Testis (tissue), 5 donors: ENCODE measurements at places on chromosomes 3 and 15. TPM values are rescaled to one million over a fixed set of nuclear protein-coding genes. Genes with fewer than 3 reads are reported as not detected.
A peak's percentile ranks its signal among the peaks of the same experiment; 100 is the strongest.

GRCh38 chr3:11539218-11539617, 104.5 kb downstream of the VGLL4 start:
- H3K27me3 ChIP-seq, result no peaks in the 10 kb centered on the region
- peaks cover 12% of the 10 kb centered on the region for H3K4me1 ChIP-seq
- H3K27ac ChIP-seq, result no peak overlapping the region
- no peak overlapping the region for H3K4me3 ChIP-seq

DNA sequence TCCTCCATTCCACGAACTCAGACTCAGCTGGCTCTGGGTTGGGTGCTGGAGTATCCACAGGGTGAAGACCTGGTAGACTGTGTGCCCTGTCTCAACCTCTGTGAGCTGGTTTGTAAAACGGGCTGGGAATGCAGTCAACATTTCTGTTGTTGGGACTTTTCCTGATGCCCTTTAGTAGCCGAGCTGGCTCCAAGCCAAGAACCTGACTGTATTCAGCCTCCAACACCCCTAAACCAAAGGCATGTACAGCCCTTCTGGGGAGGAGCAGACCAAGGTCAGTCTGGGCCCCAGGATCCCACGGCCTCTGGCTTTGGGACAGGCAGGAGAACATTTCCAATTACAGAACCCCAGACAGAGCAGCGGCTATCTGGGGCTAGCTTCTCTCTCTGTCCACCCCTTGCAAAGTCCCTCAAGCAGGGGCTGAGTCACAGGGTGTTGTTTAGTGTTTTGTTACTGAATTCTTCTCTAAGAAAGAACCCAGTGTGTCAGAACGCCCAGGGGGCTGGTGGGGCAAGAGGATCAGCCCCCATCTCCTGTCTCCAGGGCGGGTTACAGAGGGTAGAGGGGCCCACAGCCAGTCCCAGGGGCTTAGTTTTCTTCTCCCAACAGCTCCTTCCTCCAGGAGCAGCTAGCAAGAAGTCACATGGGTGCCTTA, 56.8 kb upstream of the SLC6A6 start:
- no peaks in the 10 kb centered on the region for H3K36me3 ChIP-seq
- DNase-seq, result no peak
- no peak overlapping the region for H3K27ac ChIP-seq
- peaks cover 3% of the 10 kb centered on the region for H3K4me1 ChIP-seq
- H3K4me3 ChIP-seq, result no peak overlapping the region
- H3K27me3 ChIP-seq, result no peaks in the 10 kb centered on the region

DNA sequence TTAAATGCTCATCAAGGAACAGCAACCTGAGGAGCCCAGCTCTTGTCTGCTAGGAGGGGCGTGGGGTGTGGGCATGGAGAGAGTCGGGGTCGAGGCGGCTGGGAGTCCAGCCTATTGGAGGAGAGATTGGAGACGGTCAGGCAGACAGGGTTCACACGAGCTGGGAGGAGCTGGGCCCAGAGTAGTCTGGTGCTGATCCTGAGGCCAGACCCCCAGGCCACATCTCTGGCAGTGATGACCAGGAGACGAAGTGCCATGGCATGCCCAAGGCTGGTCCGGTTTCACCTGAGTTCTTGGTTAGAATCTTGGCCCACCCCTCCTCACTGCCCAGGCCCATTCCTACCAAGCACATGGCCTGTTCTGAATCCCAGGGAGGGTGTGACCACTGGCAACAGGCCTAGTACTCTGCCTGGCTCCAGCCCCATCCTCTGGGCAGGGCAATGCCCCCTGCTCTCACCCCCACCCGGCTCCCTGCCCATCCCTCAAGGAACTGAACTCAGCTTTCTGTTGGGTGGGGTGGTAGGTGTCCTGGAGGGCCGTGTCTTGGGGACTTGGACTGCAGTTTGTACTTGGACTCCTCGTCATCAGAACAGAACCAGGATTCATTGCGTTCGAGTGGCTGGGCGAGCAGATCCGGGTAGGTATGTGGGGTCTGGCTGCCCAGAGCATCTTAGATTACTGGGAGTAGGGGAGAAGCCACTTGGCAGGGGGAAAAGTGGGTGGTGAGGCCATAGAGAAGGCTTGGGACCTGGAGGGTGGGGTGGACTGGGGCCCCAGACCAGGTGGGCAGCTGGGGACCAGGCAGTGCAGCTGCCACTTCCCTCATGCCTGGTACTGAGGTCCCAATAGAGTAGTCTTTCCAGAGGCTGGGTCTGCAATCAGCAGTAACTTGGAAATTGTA, 20.8 kb downstream of the SLC28A1 start:
- no peak for DNase-seq
- H3K4me1 ChIP-seq, result peaks cover 7% of the 10 kb centered on the region
- H3K27ac ChIP-seq, result no peak overlapping the region
- no peaks in the 10 kb centered on the region for H3K27me3 ChIP-seq
- no peaks in the 10 kb centered on the region for H3K36me3 ChIP-seq

GRCh38 chr3:102006812-102007485, 157.6 kb downstream of the NFKBIZ start:
- no peaks in the 10 kb centered on the region for H3K27me3 ChIP-seq
- no peak for DNase-seq
- H3K4me1 ChIP-seq, result no peaks in the 10 kb centered on the region
- H3K36me3 ChIP-seq, result no peaks in the 10 kb centered on the region

GRCh38 chr3:105518203-105518602, 151.5 kb downstream of the ALCAM start:
- H3K36me3 ChIP-seq, result no peaks in the 10 kb centered on the region
- H3K27me3 ChIP-seq, result no peaks in the 10 kb centered on the region
- H3K27ac ChIP-seq, result no peak overlapping the region
- no peak overlapping the region for H3K4me3 ChIP-seq
- no peak for DNase-seq

DNA sequence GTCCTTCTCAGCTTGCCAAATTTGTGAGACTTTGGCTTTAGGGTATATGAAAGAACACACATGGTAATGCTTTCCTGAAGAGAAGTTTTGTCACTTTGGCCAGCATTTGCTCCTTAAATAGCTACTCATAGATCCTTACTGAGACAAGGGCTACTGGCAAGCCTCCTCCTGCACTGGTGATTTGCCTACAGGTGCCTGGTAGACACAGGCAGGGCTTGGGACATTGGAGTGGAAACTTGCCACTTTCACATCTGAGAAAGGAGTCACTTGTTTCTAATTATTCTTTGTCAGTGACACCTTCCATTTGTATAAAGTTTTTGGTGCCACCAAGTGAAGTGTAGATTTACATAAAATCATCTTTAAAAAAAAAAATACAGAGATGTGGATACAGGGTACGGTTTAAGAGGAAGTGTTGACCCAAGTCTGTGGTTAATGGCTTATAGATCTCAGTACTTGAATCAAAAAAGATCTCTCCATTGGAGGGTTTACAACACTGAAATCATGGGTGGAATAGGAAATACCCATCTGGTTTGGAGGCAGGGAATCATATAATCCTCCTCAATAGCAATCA, 132.8 kb upstream of the GADL1 start:
- no peak overlapping the region for H3K27ac ChIP-seq
- H3K4me3 ChIP-seq, result no peak overlapping the region
- H3K4me1 ChIP-seq, result no peaks in the 10 kb centered on the region
- no peak for DNase-seq

DNA sequence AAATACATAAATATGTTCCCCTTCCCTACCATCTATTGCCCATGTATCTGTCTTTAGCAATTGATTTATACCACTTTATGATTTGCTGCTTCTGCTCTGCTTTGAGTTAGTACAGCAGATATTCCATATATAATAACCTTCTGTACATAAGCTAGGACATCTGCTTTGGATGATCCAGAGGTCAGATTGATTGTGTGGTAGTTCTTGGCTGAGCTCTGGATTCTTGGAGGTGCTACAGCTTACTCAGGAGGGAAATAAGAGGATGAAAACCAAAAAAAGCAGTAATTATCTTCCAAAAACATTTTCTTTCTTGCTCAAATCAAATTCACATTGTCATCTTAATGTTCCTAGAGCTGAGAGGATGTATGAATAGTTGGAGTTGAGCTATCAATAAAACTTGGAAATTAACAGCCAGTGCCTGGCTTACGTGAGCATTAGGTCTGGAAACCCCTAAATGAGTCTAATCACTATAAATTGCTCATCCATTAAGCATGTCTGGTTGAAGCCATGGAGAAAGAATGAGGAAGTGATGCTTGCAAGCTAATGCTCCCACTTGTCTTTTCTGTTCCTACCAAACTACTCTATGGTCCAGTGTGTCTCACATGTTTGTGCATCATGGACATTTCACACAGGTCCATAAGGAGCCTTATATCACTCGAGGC, 36.3 kb upstream of the TMEM42 start:
- no peak overlapping the region for H3K4me3 ChIP-seq
- no peak overlapping the region for H3K27ac ChIP-seq
- H3K27me3 ChIP-seq, result no peaks in the 10 kb centered on the region
- no peaks in the 10 kb centered on the region for H3K36me3 ChIP-seq

DNA sequence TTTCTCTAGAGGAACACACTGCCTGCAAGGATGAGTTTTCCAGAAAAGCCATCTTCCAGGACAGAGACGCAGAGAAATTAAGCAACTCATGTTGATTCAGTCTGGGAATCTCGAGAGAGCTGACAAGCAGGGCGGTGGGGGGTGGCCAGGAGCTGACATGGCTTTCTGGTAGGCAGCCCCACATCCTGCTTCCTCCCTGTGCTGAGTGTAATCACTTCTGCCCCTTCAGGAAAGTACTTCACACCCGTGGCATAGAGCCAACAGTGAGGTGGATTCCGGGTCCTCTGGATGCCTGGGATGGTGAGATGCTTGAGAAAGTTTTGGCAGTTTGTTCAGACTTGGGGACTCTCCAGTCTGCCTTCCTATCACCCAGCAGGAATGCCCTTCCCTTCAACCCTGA, 221.1 kb downstream of the SLCO3A1 start:
- H3K27me3 ChIP-seq, result no peaks in the 10 kb centered on the region
- H3K36me3 ChIP-seq, result no peaks in the 10 kb centered on the region
- peaks cover 4% of the 10 kb centered on the region for H3K4me1 ChIP-seq
- DNase-seq, result no peak

DNA sequence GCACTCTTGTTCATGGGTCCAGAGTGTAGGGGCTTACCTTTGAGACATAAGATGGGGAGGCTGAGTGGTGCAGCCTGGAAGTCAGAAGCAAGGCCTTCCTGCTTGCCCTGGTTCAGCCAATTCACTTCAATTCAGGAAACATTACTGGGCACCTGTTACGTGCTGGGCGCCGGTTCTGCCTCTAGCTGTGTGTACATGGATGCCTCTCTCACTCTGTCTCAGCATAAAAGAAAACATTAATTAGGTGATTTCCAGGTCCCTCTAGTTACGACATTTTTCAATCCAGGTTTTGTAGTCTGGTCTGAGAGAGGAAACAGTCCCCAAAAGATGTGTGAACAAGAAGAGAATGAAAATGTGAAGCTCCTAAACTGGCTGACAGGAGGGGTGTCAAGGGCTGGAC, 1.2 kb downstream of the RTP1 start:
- H3K27me3 ChIP-seq, result no peaks in the 10 kb centered on the region
- no peaks in the 10 kb centered on the region for H3K36me3 ChIP-seq
- no peaks in the 10 kb centered on the region for H3K4me1 ChIP-seq
- no peak for DNase-seq
- H3K4me3 ChIP-seq, result no peak overlapping the region

- H3K4me3 ChIP-seq, result no peak overlapping the region
- H3K4me1 ChIP-seq, result no peaks in the 10 kb centered on the region
- H3K27ac ChIP-seq, result no peak overlapping the region
- no peak for DNase-seq
Measured at GRCh38 chr15:70469651-70470555, 293.5 kb downstream of the UACA start.

DNA sequence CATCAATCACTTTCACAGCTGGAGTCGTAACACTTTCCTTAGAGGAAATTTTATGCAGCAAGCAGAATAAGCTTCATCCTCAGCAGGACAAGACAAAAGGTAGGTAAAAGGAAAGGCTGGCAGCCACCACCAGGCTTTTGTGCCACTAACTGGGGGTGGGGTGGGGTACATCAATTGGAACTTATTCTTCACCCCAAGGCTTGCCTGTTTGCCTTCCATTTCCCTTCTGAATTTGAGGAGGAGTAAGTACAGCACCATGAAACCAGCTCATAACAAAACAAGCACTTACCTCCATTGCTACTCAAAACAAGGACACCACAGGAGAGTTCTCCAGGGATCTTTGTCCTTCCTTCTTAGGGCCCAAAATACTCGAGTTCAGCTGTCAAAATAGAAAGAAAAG, 296.8 kb downstream of the ARRDC4 start:
- DNase-seq, result no peak
- H3K27me3 ChIP-seq, result no peaks in the 10 kb centered on the region
- no peaks in the 10 kb centered on the region for H3K4me1 ChIP-seq

DNA sequence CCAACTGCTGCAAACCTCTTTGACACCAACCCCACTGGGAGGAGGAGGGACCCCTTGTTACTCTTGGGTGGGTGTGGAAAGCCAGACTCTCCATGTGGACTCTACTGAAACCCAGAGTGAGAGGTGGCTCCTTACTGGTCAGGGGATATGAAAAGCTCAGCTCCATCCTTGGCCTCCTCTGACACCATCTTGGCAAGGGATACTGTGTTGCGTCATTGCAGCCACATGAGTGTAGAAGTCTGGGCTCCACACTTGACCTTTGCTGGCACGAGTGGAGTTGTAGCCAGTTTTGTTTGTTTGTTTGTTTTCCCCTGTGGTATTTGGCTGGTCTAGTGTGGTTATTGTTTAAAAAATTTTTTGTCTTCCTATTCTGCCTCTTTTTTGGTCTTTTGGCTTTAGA, 289.1 kb downstream of the GAP43 start:
- no peak overlapping the region for H3K27ac ChIP-seq
- H3K4me3 ChIP-seq, result no peak overlapping the region
- no peaks in the 10 kb centered on the region for H3K4me1 ChIP-seq
- no peaks in the 10 kb centered on the region for H3K27me3 ChIP-seq
- DNase-seq, result peak; percentile 23

- no peaks in the 10 kb centered on the region for H3K36me3 ChIP-seq
- no peak overlapping the region for H3K27ac ChIP-seq
- no peak for DNase-seq
- H3K4me3 ChIP-seq, result no peak overlapping the region
- no peaks in the 10 kb centered on the region for H3K27me3 ChIP-seq
Measured at GRCh38 chr3:45597171-45597570, 2.6 kb downstream of the LIMD1 start.

DNA sequence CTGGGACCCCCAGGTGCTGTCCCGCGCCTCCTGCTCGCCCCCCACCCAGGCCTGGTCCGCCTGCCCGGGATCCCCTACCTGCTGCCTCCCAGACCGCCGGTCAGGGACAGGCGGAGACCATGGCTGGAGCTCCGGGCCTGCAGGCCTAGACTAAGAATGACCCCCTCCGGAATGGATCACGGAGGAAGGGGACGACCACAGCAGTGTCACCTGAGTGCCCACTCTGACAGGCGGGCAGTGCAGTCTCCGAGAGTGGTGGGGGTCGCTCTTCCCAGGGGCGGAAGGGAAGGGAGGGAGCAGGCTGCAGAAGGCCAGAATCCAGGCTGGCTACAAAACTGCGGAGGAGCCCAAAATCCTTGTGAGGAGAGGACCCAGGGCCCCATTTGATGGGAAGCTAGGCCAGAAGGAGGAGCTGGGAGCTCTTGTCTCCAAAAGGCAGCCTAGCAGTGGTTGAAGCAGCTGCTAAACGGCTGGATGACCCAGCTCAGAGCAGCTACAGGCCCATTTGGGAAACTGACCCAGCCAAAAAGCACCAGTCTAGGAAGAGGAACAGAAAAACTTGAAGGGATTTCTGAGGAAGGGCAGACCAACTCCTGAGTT, 908 bp upstream of the RAB43 start:
- peak overlapping the region; percentile 92 for H3K27ac ChIP-seq
- no peaks in the 10 kb centered on the region for H3K36me3 ChIP-seq
- peak overlapping the region; percentile 84 for H3K4me3 ChIP-seq

The CELF6 gene
- 10.1 TPM for polyA plus RNA-seq

The NEO1 gene
- 50.2 TPM for polyA plus RNA-seq

The ECE2 gene
- 1.1 TPM for polyA plus RNA-seq

The MCCC1 gene
- polyA plus RNA-seq, result 22.7 TPM

The TMEM87A gene
- 64.2 TPM for polyA plus RNA-seq

The RTP3 gene
- 2.0 TPM for polyA plus RNA-seq

The C2CD4A gene
- 0.08 TPM for polyA plus RNA-seq

The SPTBN5 gene
- polyA plus RNA-seq, result 1.4 TPM
